ENCODE measurements at places on chromosomes 4 and X. TPM values are rescaled to one million over a fixed set of nuclear protein-coding genes. Genes with fewer than 3 reads are reported as not detected.

DNA sequence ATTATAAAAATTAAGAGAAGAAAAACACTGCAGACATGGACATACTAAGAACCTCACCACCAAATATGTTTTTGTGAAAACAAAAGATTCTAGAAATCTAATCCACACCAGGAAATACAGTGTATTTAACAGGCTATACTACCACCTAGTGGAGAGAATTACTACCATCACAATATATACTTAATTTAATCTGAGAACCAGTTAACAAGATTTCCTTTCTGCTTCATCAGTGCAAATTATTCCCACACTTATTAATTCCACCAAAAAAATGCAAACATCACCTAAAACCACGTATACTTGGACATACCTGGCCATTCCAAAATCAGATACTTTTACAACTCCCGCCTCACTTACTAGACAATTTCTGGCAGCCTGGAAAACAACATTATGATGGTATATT is 7.0 kb upstream of the TXK start:
- DNase-seq = peak; percentile 48

Gene ARHGAP6
- not detected for total RNA-seq

DNA sequence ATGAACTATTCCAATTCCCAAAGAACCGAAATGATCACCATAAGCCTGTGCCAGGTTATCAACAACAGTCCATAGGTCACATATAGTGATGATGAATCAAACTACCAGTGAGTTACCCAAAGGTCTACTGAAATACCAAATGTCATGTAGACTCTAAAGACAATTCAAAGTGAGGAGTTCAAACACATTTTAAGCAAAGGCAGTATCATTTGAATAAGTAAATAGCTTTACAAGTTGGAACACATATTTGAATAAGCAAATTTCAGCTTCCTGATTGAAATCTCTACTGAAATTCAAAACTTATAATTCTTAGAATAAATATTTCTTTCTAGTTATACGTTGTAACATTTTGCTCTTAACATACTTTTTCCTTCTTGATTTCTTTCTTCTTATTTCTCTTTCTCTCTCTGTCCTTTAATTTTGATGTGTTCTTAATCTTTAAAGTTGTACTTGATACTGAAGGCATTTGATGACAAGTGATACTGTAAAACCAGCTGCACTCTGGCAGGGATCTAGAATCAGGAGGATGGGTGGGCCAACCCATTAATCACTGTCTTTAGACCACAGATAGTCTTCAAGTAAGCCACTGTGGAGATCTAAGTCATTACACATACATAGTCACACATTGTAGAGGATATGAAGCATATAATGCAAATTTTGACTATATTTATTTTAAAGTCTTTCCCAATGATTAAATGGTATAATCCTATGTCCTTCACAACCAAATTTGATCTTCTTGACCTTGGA is 34.5 kb downstream of the GABRA4 start:
- no peak for DNase-seq

GRCh38 chr4:55763996-55764395 is 55.6 kb upstream of the EXOC1L start:
- no peak for DNase-seq

DNA sequence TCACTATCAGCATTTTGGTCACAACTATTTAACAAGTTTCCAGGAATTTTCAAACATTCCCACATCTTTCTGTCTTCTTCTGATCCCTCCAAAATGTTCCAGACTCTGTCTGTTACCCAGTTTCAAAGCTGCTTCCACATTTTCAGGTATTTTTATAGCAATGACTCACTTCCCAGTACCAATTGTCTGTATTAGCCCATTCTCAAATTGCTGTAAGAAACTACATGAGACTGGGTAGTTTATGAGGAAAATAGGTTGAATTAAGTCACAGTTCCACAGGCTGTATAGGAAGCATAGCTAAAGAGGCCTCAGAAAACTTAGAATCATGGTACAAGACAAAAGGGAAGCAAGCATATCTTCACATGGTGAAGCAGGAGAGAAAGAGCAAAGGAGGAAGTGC is 475.0 kb upstream of the PCDH7 start:
- no peak for DNase-seq

DNA sequence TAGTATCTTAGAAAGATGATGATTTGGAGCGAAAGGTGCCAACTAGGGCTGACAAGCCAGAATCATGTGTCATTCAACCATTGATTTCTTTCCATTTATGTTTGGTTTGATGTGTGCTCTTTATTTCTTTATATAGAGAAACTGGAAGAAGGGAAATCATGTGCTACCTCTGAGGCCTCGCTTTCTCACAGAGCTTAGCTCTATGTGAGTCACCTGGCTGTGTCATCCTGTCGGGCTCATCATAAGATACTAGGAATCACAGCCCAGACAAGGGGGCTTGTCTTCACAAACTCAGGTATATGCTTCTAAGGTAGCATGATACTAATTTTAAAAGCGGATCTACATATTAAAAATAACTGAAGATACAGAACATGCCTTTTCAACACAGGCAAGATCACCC is 81.7 kb upstream of the GPM6B start:
- peak; percentile 87 for DNase-seq

DNA sequence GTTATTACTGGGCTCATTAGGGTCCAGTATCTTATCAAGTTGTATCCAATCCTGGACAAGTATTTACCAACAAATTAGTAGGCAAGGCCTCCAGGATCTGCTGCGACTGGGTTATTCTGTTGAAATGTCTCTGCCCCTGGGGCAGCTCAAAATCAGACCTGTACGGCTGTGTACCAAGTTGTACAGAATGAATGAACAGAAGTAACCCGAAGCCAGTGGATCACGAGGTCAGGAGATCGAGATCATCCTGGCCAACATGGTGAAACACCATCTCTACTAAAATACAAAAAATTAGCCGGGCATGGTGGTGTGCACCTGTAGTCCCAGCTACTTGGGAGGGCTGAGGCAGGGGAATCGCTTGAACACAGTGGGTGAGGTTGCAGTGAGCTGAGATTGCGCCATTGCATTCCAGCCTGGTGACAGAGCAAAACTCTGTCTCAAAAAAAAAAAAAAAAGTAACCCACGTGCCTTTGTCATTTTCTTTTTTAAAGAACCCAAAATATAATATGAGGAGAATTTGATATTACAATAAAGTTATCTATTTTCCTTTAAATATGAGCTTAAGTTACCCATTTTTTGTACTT is 127.3 kb downstream of the CBR4 start:
- peak; percentile 64 for DNase-seq

DNA sequence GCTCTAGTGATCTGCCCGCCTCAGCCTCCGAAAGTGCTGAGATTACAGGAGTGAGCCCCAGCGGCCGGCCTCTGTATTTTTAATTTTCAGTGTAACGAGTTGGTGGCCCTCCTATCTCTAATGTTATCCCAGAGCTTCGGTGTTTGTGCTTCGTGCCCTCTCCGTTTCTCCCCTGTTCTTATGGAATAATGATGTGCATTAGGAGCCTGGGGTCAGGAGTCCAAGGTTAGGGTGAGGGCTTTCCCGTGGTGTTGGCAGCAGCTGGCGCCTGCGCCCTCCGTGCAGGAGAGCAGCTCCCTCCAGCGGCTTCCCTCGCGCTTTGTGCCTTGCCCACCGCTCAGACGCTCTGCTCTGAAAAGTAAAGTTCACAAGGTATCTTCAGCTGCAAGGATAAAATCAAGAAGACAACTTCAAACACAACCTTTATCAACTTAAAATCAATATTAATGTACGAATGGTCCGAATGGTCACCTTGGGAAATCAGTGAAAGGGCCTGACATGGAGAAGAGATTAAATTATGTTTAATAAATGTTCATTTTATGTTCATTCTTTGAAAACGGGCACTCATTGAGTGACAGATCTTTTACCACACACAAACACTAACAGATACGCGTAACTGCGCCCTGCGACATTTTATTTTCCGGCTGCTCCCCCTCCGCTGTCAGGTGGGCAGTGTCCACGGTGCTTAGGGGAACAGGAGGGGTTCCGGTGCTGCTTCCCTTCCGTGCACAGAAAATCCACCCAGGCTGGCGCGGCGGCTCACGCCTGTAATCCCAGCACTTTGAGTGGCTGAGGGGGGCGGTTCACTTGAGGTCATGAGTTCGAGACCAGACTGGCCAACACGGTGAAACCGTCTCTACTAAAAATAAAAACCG is 62.4 kb downstream of the TRAPPC11 start:
- no peak for DNase-seq

DNA sequence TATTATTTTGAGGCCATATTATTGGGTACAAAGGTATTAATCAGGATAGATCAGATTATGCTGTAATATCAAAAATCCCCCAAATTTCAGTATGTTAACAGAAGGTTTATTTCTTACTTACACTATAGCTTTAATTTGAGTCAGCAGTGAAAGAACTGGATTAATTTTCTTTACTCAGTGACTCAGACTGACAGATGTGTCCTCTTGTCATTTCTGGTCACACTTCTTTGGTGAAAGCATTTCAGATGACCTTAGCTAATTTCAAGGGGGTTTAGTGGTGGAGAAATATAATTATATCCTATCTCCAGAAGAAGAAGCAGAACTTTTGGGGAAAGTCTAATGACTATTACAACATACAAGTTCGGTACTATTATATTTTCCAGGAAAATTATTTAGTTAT is 12.4 kb downstream of the DDIT4L start:
- no peak for DNase-seq

DNA sequence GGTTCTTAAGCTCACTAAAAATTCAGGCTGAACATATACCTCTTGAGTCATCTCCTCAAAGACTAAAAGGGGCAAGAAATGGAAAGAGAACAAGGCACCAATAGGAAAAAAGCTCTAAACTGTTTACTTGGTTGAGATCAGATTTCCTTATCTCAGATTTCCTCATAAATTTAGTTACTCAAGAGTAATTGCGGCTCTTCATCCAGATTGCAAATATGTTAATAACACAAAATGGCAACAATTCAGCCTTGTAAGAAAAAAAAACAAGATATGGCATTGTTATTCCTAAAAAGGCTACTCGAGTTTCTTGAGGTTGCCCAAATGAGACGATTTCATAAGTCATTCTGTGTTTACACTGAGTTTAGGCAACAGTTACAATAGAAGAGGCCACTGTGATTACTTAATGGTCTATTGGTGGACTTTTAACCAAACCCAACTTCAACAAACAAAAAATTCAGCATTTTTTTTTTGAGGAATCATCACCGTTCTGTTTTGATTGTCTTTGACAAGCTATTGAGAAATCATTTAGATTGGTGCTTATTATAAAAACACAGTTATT is 97.9 kb upstream of the PDHA1 start:
- DNase-seq = peak; percentile 24

Gene TLR10
- not detected for total RNA-seq

GRCh38 chr4:114783215-114783595 is 184.6 kb downstream of the UGT8 start:
- DNase-seq = no peak

- DNase-seq = peak; percentile 77
These were observed 94.7 kb upstream of the NAP1L5 start for GRCh38 chr4:88792268-88792781.

DNA sequence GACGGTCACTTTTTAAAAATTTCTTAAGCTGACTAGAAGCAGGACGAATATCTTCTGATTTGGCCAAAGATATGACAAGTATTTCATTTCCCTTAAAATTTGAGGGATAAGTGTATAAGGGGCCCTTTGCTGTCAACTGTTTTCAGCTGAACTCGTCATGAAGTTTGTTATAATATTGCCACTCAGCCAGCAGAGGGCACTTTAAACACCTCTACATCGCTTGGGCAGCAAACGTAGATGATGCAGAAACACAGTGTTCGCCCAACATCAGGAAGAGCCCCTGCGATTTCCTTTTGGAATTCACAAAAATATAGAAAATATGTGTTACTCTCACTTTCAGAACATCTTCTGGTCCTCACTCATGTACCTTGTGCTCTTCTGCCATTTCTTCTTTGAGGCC is 435.7 kb upstream of the FMR1 start:
- DNase-seq = peak; percentile 58

- DNase-seq = no peak
These were observed 217.6 kb downstream of the SNCA start for GRCh38 chr4:89619206-89619962.

- peak; percentile 23 for DNase-seq
These were observed 516.2 kb upstream of the ADGRL3 start for GRCh38 chr4:60683973-60684372.

DNA sequence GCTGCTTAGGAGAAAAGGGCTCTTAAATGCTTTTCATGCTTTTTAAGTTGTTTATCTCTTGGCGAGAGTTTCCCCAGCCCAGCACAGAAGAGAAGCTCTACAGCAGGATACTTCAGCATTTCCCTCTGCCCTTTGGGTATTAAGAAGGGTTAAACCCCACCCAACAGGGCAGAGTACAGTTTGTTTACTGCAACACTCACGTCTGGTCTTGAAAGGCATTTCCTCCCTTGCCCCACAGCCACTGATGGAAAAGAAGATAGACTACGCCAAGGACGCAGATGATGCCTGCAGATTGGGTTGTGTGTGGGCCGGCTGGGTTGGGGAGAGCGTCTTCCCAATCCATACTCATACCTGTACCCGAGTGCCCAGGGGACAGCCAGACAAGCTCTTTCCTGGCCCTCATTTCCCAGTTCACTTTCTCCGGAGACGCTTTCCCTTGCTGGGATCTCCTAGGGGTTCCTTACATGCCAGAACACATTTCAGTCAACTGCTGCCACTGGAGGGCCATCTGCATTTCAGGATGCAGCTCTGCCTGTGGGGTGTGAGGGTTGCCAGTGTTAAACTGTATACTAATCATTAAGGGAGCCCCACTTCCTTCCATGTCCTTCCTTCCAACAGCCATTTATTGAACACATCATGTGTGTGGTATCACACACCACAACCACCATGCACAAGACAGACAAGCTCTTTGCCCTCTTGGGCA is 96.5 kb upstream of the DHX15 start:
- DNase-seq = no peak

- no peak for DNase-seq
These were observed 784.6 kb upstream of the GRID2 start for GRCh38 chr4:91519155-91519554.

- peak; percentile 22 for DNase-seq
These were observed 91.9 kb downstream of the TENT5D start for GRCh38 chrX:80511969-80512760.

- no peak for DNase-seq
These were observed 65.7 kb downstream of the SHROOM2 start for GRCh38 chrX:9851890-9852289.

DNA sequence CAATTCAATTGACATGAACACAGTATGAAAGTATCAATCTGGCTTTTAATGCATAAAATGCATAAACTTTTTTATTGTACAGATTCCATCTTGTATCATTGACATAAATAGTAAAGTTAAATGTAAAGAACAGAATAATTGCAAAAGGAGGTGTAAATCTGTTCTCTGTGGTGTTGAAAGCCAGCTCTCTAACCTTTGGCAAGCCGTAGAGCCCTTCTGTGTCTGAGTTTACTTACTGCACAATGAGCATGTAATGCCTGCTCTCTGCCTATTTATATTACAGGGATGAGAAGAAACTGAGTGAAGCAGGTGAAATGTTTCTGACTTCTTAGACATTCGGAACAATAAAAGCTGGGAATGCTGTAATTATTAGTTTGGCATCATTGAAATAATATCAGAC is 389.3 kb upstream of the EPHA5 start:
- no peak for DNase-seq

- DNase-seq = peak; percentile 87
These were observed 295.3 kb downstream of the GRID2 start for GRCh38 chr4:92599044-92599443.
